ENCODE measurements at places on chromosomes 1 and 21.

DNA sequence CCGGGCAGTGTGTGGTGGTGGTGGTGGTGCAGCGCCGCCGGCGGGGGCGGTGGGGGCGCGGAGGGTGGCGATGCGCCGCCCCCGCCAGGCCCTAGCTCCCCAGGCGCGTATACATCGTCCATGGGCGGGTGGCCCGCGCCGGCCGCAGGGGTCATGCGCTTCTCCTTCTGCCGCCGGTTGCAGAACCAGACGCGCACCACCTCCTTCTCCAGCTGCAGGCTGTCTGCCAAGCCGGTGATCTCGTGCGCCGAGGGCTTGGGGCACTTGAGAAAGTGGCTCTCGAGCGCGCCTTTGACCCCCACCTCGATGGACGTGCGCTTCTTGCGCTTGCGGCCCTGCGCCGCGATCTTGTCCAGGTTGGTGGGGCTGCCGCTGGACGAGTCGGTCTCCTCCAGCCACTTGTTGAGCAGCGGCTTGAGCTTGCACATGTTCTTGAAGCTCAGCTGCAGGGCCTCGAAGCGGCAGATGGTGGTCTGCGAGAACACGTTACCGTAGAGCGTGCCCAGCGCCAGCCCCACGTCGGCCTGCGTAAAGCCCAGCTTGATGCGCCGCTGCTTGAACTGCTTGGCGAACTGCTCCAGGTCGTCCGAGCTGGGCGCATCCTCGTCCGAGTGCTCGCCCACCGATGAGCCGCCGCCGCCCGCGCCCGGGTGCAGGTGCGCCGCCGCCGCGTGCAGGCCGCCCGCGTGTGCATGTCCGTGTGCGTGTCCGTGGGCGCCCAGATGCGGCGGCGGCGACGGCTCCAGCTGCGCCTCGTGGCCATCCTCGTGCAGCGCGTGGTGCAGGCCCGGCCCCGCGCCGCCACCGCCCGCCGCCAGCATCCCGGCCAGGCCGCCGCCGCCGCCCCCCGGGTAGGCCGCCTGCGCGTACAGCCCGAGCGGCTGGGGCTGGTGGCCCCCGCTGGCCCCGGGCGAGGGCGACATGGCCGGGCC is 926 bp downstream of the POU3F1 start:
- no peak for DNase-seq

GRCh38 chr1:116119876-116120275 is 8.7 kb downstream of the MAB21L3 start:
- DNase-seq, result no peak

DNA sequence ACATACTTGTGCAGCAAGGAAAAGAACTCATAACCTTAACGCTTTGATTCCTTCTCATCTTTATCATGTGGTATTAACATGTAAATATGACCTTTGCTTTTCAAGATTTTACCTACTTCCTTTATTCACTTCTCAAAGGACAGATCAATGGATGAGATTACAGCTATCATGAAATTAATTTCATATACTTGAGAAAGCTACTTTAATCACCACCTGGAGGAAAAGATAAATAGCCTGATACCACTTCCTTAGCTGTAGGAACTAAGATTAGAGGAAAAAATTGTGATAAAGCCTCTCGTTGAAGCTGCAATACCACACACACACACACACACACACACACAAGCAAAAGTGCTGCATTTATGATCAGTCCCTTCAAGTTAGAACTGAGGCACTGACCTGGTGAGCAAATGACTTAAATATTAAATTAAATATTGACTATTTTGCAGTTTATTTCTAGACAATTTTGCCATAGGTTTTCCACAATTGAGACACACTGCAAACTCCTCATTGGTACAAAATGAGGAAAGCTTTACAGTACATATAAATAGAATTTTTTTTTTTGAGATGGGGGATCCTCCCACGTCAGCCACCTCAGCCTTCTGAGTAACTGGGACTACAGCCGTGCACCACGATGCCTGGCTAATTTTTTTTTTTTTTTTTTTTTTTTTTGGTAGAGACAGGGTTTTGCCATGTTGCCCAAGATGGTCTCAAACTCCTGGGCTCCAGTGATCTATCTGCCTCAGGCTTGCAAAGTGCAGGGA is 27.2 kb upstream of the DMRTB1 start:
- DNase-seq, result no peak

- no peak for DNase-seq
Observed at GRCh38 chr1:192065087-192065486, 93.2 kb upstream of the RGS18 start.

DNA sequence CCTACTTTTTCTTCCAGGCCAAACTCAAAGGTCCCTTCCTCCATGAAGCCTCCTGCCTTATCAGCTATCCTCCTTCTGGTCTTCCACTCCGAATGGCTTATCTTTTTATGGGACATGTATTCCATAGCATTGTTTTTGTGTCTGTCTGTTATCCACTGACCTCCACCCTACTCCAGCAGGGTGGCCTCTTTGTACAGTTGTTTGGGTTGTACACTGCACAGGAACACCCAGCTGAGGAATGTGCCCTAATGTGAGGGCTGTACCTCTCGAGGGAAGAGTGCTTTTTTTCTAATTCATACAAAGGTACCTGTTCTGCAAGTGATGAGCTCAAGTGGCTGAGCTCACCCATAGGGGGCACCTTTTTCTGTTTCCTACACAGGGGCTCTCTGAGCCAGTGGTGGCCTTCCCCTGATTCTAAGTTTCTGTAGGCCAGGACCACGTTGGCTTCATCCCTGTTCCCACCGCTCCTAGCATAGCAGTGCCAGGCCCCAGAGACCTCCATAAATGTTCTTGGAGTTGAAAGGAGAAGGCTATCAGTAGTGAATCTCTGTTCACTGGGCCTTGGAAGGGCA is 108.2 kb downstream of the FOXD2 start:
- DNase-seq, result no peak

GRCh38 chr1:165403835-165404482 is 41.0 kb downstream of the RXRG start:
- DNase-seq, result no peak

- DNase-seq, result no peak
Observed at GRCh38 chr1:14593302-14593701, 5.2 kb upstream of the KAZN start.

- DNase-seq, result no peak
Observed at GRCh38 chr1:213260311-213261075, 209.5 kb downstream of the RPS6KC1 start.
